ENCODE measurements at places on chromosomes 16 and 17. TPM values are rescaled to one million over a fixed set of nuclear protein-coding genes. Genes with fewer than 3 reads are reported as not detected.

GRCh38 chr17:56186222-56186786, 33.0 kb downstream of the ANKFN1 start:
- no peaks in the 10 kb centered on the region for H3K36me3 ChIP-seq
- no peaks in the 10 kb centered on the region for H3K4me1 ChIP-seq
- no peak overlapping the region for H3K4me3 ChIP-seq
- H3K27me3 ChIP-seq: no peaks in the 10 kb centered on the region

DNA sequence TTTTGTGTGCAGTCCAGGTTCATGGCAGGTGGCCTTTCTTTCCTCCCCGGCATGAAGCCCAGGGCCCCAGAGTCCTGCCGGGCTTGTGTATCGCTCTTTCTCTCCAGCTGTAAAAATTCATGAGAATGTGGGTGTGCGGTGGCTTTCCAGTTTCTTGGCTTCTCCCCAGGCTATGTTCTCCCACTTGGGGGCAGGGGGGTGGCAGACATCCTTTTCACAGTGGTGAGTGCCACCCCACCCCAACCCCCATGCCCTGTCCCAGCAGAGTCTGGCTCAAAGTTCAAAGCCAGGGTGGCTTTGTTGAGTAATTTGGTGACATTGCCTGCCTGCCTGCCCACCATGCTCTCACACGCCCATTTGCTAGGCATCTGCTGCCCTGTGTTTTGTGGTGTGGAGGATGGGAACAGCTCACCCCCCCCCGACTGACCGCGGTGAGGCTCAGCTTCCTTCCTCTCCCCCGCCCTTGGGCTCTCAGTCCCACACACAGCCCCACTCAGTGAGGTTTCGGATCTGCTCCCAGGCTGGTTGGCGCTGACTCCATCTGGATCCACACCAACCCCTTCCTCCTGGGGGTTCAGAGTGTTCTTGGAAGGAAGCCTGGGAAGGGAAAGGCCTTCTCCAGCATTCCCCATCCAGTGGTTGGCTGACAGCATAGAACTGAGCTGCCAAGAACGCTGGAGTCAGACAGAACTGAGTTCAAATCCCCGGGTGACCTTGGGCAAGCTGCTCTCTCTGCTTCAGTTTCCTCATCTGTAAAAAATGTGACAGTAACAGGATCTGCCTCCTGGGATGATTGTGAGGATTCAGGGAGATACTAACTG, 36.0 kb downstream of the CHD9 start:
- H3K27me3 ChIP-seq: no peaks in the 10 kb centered on the region
- H3K36me3 ChIP-seq: no peaks in the 10 kb centered on the region
- DNase-seq: no peak
- no peak overlapping the region for H3K27ac ChIP-seq

DNA sequence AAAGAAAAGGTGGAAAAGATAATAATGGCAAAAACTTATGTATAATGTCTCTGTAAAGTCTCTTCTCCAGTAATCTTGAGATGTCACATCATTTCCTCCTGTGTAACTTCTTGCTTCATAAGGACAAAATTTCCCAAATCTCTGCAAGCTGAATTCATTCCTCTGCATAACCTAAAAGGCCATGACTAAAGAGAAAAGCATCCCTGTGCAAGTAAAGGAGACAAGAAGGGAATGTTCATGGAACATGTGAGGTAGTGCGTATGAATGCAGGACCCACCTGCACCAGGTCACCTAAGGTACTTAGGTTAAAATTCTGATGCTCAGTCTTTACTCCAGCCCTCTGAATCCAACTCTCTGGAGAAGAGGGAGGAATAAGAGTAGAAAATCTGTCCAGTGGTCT, 46.9 kb upstream of the NLK start:
- DNase-seq: no peak
- H3K27ac ChIP-seq: no peak overlapping the region
- no peak overlapping the region for H3K4me3 ChIP-seq
- H3K36me3 ChIP-seq: no peaks in the 10 kb centered on the region
- no peaks in the 10 kb centered on the region for H3K27me3 ChIP-seq

CFAP97D1 gene
- not detected for total RNA-seq

CARHSP1 gene
- 29.6 TPM for total RNA-seq

LRRC46 gene
- total RNA-seq: 0.43 TPM

Data from naive thymus-derived CD4-positive, alpha-beta T cell (primary cell).